ENCODE measurements at places on chromosomes 1 and 21. TPM values are rescaled to one million over a fixed set of nuclear protein-coding genes. Genes with fewer than 3 reads are reported as not detected.

GRCh38 chr1:156108057-156108456 is 6.5 kb upstream of the LMNA start:
- DNase-seq, result no peak

DNA sequence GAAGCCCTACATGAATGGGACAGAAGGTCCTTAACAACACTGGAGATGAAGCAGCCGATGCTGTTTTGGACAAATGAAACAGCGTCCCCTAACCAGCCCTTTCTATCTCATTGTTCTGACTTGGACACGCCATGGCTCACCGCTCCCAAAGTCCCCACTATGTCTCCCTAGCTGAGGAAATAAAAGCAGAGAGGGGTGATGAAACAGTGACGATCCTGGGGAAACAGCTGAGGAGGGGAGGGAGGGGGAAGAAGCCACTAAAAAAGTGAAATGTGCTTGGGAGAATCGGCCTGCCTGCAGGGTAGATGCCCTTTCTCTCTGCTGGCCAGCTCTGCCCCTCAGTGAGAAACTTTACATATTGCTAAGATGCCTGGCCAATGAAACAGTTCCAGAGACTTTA is 1.1 kb upstream of the ACKR1 start:
- DNase-seq, result no peak

DNA sequence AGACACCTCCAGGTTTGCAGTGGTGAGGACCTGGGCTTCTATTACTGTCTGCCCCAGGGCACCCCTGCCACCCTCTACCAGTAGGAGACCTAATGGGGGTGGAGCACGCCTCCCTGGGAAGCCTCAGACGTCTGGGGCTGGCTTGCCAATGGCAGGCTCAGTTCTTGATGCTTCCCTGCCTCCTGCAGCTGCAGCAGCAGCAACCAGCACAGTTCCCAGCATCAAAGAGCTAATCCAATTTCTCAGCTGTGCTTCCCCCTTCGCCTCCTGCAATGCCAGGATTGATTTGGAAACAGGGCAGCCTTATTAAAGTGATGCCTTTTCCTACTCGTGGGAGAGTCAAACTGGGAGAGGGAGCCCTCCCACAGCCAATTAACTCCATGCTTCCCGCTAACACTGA is 8.2 kb downstream of the SYT2 start:
- no peak for DNase-seq

- DNase-seq, result no peak
Measured at GRCh38 chr1:107664982-107665925, 299.7 kb downstream of the VAV3 start.

DNA sequence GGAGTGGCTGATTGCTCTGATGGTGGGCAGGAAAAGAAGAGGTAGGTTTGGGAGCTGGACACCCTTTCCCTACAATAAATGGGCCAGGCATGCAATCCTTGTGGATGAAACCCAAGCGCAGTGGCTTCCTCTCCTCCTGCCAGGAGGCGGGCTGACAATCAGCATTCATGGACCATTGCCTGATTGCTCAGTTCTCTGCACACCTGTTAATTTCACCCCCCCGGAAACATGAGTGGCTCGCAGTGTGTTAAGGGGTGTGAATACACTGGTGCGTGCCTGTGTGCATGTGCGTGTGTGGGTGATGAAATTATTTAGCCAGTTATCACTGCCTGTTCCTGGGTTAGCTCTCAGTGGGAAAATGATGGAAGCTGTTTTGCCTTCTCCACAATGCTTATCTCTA is 310.7 kb downstream of the PCP4 start:
- DNase-seq, result no peak

DNA sequence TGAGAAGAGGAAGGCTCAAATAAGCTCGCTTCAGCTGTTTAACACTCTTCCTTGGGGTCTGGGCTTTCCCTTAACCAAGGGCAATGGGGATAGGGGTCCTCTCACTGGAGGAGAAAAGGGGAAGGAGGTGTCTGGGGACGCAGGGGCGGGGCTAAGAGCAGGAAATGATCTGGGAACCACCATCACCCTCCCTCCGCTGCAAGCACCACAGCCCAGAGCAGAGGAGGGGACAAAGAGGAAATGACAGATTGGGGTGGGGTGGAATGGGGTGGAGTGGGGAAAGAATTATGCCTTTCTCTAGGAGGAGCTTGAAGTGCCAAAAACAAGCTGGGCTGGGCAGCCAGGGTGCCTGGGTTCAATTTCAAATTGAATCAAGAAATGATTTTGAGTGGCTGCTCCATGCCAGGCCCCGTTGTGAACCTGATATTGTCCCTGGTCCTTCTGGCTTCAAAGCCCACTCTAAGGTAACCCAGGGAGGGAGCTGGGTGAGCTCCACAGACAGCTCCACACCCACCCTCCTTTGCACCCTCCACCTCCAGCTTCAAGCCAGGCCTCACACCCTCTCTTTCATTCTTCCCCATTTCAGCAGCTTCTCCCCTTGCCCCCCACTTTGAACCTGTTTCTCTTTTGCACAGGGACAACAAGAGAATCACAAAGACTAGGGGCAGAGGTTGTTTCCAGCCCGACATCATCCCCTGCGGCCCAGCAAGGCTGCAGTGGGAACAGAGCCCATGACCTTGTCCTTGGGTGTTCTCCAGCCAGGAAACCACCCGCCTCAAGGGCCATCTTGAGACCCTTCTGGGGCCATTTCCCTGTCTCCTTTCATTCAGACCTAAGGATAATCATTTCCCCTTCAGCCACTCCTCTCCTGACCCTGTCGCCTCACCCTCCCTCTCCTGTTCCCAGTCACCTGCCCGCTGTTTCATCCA is 1.1 kb downstream of the ARHGAP30 start:
- DNase-seq, result peak; percentile 83

- DNase-seq, result no peak
Measured at GRCh38 chr1:6730880-6731279, 29.3 kb upstream of the DNAJC11 start.

DNA sequence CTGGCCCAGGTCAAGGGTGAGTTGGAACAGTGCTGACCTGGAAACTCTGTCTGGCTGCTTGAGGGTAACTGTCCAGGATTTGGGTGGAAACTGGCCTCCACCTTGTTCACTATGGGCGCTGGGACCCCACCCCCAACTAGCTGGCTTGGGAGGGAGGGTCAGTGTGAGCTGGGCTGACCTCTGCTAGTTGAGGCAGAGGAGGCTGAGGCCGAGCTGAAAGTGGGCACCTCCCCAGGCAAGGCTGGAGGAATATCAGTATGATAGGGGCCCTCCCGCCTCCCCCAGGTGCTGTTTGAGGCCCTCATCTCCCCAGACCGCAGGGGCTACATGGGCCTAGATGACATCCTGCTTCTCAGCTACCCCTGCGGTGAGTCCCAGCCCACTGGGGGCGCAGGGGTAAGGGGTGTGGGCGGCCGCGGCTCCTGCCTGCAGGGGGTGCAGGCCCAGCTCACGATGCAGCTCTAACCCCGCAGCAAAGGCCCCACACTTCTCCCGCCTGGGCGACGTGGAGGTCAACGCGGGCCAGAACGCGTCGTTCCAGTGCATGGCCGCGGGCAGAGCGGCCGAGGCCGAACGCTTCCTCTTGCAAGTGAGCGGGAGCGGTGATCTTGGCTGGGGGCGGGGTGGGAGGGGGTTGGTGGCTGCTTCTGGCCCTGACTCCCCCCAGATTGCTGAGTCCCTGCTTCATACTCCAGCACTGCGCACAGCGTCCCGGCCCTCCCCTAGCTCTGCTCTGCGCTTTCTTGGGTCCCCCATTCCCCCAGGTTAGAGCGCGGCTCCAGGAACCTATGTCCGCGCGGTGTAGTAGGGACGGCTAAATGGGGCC is 22.9 kb downstream of the PTPRU start:
- DNase-seq, result no peak

- DNase-seq, result peak; percentile 85
Measured at GRCh38 chr1:113978863-113979702, at the start of gene OLFML3. Gene OLFML3 (plus strand): TSS chr1:113979474. CDS start chr1:113979517, 43 bp downstream.

- DNase-seq, result no peak
Measured at GRCh38 chr1:88341447-88341846, 342.6 kb upstream of the PKN2 start.

GRCh38 chr1:50342525-50342924 is 80.7 kb downstream of the DMRTA2 start:
- no peak for DNase-seq

DNA sequence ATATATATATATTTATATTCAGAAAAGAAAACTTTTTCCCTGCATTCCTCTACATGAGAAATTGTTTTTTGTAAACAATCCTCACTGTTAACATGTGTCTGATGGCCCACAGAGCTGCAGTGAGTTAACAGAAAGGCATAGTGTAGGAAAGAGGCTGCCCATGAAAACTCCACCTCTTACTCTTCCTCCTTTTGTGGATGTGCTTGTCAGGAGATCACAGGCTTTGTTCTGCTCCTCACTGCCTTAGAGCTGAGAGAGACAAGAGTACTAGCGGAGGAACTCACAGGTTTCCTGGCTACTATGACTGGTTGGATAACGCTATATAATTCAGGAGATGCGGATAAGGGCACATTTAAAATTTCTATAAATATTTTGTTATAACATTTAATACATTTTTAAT is 200.6 kb downstream of the BRINP3 start:
- no peak for DNase-seq

IL20 gene
- total RNA-seq, result not detected

TM2D1 gene
- 30.8 TPM for total RNA-seq

CLCA4 gene
- total RNA-seq, result not detected

TMEM50B gene
- 33.9 TPM for total RNA-seq

G0S2 gene
- 453 TPM for total RNA-seq

CCDC17 gene
- 1.0 TPM for total RNA-seq

FBXO44 gene
- total RNA-seq, result 15.6 TPM

SPRR5 gene
- total RNA-seq, result not detected
